ENCODE measurements at places on chromosomes 2 and 18.

DNA sequence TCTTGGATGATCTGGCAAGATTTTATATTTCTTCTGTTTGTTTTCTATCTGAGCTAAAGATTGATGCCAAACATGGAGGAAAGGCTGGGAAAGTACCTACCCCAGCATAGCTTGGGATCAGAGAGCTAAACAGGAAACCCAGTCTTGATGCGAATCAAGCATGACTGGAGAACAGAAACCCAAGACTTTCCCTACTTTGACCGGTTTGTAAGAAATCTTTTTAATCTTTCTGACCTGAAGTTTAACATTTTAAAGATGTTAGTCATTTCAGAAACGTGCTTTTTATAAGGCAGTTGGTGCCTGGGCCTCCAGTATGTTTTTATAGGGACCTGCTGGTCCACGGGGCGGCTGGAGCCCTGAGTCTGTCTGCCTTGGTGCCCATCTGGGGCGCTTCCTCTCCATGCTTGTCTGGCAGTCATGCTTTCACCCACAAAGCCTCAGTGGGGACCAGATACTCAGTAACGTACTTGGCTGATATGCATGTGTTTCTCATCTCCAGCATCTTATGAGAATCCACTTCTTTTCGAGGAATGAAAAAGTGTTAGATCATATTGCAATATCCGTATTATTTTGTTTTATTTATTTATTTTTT, 266.5 kb downstream of the PTGR3 start:
- DNase-seq: no peak

- no peak for DNase-seq
Observed at GRCh38 chr2:34003795-34004194, 404.7 kb upstream of the FAM98A start.

DNA sequence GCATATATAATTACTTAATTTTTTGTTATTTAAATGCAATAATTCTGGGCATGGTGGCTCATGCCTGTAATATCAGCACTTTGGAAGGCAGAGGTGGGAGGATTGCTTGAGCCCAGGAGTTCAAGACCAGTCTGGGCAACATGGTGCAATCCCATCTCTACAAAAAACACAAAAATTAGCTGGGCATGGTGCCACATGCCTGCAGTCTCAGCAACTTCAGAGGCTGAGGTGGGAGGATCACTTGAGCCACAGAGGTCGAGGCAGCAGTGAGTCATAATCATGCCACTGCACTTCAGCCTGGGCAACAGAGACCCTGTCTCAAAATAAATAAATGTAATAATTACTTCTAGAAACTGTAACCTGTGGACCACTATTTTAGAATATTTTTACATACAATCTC, 21.5 kb upstream of the TMEM87B start:
- no peak for DNase-seq

GRCh38 chr2:203928849-203929248, 7.7 kb upstream of the ICOS start:
- no peak for DNase-seq

GRCh38 chr2:25570161-25570845, 103.1 kb downstream of the DTNB start:
- DNase-seq: no peak

- no peak for DNase-seq
Observed at GRCh38 chr2:213544940-213545339, 260.7 kb downstream of the SPAG16 start.

- DNase-seq: no peak
Observed at GRCh38 chr2:212181646-212182045, 357.0 kb downstream of the ERBB4 start.

GRCh38 chr2:28557389-28558131, 61.7 kb downstream of the PLB1 start:
- DNase-seq: no peak

- DNase-seq: no peak
Observed at GRCh38 chr2:241767464-241768250, 9.0 kb upstream of the GAL3ST2 start.

DNA sequence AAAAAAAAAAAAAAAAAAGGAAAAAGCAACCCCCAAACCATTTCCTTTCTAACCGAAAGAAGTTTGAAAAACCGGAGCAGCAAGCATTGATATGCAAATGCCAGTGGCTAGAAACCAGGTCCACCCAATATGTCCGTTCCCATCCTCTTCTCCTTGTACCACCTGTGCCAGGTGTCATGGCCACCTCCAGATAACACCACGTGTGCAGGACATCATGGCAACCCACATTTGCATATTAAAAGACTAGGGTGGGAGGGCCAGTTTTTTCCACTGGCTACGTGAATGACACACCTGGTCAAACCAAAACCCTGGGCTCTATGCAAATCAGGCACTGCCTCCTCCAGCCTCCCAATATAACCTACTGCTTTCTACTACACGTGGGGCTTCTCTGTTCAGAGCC, 303.3 kb upstream of the GULP1 start:
- DNase-seq: no peak

- no peak for DNase-seq
Observed at GRCh38 chr2:96961210-96961950, 25.0 kb downstream of the FAM178B start.

DNA sequence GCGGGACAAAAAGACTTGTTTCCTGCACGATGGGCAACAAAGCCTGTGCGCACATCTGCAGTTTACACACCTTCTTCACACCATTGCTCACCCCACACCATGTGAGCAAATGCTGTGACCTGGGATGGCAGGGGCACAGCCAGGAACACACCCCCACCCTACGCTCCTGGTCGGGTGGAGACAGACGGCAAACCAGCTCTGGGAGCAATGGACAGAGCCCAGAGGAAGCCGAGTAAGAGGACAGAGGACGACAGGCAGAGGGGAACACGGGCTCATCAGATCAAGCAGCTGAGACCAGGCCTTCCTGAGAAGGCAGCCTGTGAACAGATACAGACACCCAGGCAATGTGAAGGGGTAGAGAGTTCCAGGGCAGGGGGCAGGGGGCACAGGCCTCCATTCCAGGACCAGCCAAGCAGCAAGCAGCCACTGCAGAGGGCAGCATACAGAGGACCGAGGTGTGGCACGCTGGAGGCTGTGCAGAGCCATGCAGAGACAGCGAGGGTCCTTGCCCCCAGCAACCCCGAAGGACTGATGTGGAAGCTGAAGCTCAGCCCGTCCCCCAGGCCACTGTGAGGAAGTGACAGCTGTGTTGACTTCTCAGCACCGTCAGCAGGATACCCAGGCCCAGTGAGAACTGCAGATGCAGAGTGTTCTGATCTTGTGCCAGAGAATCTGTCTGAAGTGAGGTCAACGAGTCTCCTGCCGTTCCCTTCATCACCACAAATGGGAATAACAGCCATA, 46.2 kb downstream of the PARD6G start:
- no peak for DNase-seq

- DNase-seq: no peak
Observed at GRCh38 chr2:23380562-23381065, 4.4 kb upstream of the KLHL29 start.

- DNase-seq: no peak
Observed at GRCh38 chr18:79597176-79597830, 82.3 kb upstream of the CTDP1 start.

DNA sequence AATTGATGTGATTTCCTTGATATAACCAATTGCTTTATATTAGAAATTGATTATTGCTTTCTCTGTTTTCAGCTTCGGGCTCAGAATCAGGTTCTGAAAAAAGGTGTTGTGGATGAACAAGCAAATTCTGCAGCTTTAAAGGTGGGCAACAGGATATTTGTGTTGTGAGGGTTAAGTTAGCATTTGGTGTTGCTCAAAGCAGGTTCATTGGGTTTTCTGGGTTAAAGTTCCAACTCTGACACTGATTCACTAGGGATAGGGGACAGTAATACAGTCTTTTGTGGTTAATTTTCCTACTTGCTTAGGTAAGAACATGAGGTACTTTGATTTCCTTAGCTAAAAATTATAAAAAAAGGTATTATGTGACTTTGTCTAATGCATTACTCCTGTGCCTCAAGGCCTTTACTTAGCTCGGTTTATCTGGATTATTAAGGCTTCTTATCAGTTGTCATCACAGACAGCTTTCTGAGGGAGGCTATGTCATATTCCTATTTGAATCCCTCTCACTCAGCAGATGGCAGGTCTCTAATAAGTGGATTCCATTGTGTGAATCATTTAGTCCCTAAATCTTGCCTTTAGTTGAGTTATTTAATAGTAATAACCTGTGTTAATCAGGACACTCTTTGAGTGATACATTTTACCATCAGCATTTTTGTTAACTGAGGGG, 78.9 kb upstream of the STON1 start:
- DNase-seq: no peak

DNA sequence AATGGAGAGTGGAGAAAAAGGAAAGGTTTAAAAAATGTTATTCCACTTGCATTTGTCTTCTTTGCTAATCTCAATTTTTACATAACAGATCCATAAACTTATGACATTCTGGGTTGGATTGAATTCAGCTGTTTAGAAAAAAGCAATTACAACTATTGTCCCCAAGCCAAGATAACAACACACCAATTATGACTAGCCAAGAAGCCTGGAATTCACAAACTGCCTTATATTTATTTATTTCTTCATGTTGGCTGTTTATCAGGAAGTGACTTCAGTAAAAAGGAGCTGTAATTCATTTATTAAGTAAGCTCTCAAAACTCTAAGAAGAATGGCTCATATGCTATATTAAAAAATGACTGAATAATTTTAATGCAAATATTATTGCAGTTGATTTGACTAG, 137.4 kb downstream of the CALCRL start:
- no peak for DNase-seq

- no peak for DNase-seq
Observed at GRCh38 chr2:209600341-209601171, 171.1 kb upstream of the UNC80 start.

DNA sequence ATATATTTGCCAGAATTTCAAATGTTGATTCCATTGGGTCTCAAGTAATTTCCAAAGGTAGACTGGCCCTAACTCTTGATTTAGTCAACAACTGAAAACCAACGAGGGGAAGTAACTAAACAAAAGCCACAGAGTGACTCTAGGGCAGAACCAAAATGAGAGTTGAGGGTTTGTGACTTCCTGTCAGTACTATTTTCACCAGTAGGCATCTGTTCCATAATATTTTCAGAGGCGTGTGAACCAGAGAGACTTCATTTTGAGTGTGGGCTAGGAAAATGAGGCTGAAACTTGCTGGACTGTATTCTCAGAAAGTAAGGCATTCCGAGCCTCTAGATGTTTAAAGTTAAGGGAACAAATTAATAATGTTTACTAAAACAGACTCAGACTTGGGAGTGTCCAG, 70.6 kb downstream of the GDF7 start:
- DNase-seq: no peak

- no peak for DNase-seq
Observed at GRCh38 chr2:141331127-141331526, 799.7 kb downstream of the LRP1B start.

DNA sequence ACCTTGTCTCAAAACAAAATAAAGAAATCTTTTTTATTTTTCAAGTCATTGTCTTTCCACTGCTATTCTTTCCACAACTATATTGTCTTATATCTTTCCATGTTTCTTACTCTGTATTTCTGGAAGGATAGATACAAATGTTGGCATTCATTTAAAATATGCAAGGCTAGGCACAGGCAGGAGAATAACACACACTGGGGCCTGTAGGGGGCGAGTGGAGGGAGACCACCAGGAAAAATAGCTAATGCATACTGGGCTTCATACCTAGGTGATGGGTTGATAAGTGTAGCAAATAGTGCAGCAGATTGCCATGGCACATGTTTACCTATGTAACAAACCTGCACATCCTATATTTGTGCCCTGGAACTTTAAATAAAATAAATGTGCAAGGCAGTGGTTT, 9.6 kb downstream of the MRPL30 start:
- DNase-seq: no peak

GRCh38 chr18:79718126-79718525, 38.5 kb downstream of the CTDP1 start:
- DNase-seq: no peak

DNA sequence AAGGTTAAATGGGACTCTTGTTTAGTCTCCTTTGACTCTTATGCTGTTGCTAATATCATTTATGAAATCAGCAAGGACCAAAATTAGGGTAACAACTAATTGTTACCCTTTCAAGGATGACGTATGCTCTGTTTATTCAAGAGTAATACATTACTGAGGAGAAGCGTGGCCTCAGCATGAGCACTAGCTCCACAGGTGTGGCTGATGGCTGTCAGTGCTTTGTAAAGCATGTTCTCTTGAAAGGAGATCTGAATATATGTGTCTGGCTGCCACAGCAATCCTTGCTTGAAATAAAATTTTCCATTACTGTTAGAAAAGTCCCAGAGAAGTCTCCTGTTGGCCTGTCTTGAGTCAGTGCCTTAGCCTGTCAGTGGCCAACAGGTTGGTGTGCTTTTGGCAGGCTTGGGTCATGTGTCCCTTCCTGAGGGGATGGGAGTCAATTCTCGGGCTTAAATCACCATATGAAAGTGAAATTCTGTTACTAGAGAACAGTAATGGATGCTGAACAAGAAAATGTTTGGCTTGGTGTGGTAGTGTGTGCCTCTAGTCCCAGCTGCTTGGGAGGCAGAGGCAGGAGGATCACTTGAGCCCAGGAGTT, 32.7 kb downstream of the ABI2 start:
- DNase-seq: no peak

- DNase-seq: no peak
Observed at GRCh38 chr2:82485701-82486100, 1973.4 kb downstream of the SUCLG1 start.

DNA sequence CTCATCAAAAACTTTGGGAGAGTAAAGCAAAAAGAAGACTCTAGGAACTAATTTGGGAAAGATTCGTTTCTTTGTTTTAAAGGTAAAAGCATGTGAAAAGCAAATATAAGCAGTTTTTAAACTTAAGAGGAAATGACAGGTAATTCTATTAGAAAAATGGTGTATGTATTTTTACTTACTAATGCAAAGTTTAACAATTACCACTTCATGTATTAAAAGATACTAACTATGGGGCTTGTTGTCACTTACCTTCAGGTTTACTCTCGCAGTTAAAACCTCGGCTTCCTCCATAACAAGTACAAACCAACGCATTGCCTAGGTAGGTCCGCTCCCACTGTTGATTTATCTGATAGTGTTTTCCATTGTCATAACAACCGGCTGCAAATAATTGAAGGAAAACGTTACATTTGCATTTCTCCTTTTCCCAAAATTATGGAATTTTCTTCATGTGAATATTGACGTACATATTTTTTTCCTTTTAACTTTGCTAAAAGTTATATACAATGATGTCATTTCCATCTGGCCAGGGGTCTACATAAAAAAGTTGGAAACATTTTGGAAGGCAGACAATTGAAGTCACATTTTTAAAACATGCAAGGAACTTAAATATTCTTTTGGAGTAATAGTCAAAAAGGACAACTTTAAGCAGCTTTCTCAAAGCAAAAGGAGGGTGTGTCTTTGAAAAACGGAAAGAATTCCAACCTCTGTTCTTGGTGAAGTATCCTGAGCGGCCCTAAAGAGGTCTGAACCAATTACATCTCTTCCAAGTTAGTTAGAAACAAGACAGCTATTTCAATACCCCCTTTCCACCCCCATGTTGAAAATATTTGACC, 1.2 kb downstream of the FN1 start:
- no peak for DNase-seq

DNA sequence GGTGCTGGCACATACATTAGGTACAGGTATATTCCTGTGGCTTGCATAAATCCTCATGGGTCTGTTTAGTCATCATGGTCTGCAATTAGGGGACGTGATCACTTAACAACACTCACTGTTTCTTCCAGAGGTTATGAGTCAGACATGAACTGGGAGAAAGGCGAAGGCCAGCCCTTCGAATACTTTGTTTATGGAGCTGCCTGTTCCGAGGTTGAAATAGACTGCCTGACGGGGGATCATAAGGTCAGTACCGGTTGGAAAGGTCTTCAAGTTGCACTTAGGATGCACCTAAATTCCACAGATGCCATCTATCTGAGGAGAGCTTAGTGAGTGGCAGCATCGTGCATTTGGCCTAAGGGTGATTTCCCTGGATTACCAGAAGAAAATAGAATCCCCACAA, 76.9 kb downstream of the AOX1 start:
- no peak for DNase-seq

All from cortex of kidney (tissue), 1 donor.